GM12891 (cell line): ENCODE measurements at places on chromosomes 12 and 14.

GRCh38 chr12:25376985-25377384 lies 126.3 kb upstream of the KRAS start:
- DNase-seq, result no peak

DNA sequence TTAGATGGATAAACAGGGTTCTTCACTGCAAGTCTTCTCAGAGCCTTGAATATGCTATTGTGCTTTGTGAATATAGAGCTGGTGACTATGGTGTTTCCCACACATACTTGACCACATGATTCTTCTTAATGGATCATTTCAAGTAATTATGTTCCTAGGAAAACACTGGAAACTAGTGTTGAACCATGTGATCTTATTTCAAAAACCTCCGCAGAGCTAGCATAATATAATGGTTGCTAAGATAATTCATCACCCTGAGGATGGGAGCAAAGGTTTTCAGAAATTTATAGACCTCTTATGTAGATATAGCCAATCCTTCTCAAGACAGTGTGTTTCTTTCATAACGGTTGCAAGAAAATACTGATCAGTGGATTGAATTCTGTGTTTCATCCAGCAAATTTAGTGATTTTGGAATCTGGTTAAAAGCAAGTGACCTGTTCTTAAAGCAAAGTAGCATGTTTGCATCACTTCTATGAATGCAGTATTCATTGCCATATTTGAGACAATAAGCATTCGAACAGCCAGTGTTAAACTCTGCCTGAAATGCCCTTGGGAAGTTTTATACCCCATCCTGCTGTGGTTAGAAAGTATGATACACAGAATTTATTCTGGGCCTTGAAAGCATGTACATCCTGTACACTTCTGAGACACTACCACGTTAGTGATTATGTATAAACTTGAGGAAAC lies 341.0 kb upstream of the E2F7 start:
- no peak for DNase-seq

DNA sequence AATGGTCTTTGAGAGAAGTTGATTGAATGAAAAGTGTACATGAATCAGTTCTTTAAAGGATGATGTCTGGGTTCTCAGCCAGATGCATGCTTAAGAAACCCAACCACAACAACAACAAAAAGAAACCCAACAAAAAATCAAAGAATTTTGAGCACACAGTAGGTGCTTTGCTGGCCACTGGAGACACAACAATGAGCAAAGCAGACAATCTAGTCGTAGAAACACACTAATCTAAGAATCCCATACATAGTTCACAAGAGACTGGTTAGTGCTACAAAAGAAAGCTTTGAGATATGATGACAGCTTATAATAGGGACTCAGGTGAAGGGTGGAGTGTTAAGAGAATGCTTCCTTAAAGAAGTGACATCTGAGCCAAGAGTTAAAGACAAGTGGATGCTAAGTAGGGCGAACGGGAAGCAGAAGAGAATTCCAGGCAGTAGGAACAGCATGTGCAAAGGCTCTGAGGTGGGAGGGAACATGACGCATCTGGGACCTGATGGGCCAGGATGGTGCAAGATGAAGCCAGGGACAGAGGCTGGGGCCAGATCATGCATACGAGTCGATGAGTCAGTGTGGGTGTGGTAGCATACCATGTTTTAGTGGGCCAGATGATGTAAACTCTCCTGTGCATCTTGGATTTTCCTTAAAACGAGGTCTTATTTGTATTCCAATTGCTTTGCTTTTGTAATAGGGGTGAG lies 4.6 kb upstream of the HIP1R start:
- DNase-seq, result no peak

- DNase-seq, result no peak
Measured at GRCh38 chr12:42163913-42164312, 19.2 kb upstream of the GXYLT1 start.

GRCh38 chr12:6346235-6346832 lies 4.5 kb upstream of the TNFRSF1A start:
- no peak for DNase-seq

- DNase-seq, result no peak
Measured at GRCh38 chr14:66135831-66136230, 350.3 kb upstream of the CCDC196 start.

DNA sequence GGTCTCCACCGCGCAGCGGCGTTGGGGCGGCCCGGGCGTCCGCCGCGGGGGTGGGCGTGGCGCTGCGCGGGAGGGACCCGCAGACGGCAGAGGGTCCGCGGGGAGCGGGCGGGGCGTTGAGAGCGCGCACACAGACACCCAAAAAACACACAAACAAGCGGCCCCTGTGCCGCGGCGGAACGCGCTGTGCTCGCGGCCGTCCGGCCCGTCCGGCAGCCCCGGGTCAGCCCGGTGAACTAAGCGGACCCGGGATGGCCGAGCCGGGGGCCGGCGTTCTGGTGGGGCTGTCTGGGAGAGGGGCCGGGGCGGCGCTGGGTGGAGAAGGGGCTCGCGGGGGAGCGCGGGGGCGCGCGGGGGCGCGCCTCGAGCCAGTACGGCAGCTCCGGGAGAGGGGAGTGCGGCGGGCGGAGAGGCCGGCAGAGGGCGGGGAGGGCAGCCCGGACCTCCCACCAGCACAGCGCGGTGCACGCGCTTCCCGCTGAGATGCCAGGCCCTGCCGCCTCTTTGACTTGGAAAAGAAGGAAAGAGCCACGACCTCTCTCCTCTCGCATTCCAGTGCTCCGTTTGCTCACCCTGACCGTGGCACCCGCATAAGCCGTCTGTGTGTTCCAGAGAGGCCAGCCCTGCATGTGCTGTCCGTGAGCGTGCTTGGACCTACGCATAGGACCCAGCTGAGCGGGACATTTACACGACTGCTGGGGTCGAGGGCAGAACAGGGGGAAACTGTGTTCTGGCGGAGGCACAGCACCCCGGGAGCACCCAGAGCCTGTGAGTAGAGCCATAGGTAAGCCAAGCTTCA lies 10.3 kb downstream of the SLC6A12 start:
- DNase-seq, result no peak
